ENCODE measurements at places on chromosomes 16 and 17.
A peak's percentile ranks its signal among the peaks of the same experiment; 100 is the strongest.

DNA sequence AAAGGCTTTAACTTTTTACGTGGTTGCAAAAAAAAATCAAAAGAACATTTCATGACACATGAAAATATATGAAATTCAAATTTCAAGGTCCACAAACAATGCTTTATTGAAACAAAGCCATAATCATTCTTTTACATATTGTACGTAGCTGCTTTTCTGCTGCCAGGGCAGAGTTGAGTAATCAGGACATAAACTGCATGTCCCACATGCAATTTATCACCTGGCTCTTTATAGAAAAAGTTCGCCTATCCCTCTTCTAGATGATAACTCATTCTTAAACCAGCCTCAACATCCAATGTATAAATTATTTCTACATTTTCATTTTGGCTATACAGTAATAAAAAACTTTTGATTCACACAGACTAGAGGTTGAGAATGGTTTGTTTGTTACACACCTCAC is 154.9 kb downstream of the AXIN2 start:
- DNase-seq = no peak

GRCh38 chr17:83189044-83190003 is 109.9 kb downstream of the METRNL start:
- DNase-seq = peak; percentile 3

DNA sequence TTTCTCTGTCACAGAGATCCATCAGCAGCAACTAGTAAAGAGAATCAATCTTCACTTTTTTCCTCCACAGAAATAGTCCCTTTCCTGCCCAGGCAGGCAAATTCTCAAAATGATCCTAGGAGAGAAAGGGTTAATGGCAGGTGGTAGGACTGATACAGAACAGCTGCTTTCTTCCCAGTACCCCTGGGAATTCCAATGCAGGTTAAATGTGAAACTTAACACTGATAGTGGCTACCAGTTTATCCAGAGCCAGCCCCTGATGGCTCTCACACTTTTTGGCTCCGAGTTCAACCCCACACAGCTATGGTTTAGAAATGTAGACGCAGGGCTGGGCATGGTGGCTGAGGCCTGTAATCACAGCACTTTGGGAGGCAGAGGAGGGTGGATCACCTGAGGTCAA is 22.2 kb downstream of the MARVELD3 start:
- no peak for DNase-seq

GRCh38 chr17:38706505-38707216 is 1.6 kb downstream of the MLLT6 start:
- DNase-seq = peak; percentile 13

- DNase-seq = no peak
These were observed 29.0 kb downstream of the CDK5R1 start for GRCh38 chr17:32515677-32516383.

DNA sequence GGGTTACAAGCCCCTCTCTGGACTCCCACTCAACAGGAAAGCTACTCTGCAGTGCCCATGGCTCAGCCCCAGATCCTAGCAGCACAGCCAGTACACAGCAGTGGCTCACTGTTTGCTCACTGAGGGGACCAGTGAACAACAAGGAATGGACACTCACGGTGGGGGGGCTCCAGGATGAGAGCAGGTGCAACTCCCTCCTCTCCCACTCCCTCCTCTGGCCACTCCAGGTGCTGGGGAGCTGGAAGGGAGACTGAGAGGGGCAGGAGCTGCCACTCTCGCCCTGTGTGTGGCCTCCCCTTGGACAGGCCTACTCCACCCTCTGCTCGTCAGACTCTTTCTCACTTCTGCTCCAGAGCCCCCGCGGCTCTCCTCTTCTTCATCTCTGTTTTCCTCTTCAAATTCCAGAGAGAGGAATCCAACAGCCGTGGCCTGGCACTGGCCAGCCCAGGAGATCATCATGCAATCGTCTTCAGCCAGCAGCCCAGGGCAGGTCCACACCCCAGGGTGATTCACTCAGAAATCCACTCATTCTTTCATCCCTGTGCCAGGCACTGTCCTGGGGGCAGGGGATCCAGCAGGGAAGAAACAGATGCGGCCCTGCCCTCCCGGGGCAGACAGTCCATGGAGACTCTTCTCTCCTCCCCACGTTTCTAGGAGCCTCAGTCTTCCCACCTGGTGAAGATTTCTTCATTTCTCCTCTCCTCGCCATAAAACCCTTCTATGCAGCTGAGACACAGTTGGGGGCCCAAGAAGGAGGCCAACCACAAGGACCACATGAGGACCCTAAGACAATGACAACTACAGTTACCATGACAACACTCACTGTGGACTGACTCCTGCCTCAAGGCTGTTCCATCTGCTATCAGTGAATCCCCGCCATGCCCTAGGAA is 30.7 kb downstream of the CFAP20 start:
- DNase-seq = no peak

- no peak for DNase-seq
These were observed 6.8 kb upstream of the CLUH start for GRCh38 chr17:2718150-2718938.

GRCh38 chr16:21205303-21205702 is 6.1 kb downstream of the ZP2 start:
- DNase-seq = no peak

GRCh38 chr17:75691371-75691791 is 24.2 kb downstream of the SAP30BP start:
- peak; percentile 56 for DNase-seq

DNA sequence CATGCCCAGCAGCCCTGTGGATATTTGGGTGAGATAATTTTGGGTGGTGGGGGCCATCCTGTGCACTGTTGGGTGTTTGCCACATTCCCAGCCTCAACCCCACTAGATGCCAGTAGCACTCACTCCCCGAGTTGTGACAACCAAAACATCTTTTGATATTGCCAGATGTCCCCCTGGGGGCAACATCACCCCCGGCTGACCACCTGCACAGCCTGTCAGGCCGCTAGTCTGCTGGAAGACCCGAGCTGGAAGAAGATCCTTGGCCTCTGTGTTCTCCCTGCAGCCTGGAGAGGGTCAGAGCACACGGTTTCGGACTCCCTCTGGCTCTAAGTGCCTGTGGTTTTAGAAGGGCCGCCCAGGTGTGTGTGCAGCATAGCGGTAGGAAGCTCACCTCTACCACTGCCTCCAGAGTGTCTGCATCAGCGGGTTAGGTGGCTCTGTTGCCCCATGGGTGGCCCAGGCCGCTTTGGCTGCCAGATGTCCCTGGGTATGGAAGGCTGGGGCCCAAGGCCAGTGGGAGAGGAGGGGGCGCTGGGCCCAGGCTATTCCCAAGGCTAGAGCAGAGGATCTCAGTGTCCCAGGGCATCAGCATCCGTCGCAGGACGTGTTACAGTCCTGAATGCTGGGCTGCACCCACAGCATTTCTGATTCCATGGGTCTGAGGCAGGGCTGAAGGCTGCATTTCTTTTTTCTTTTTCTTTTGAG is 195.8 kb upstream of the GSE1 start:
- DNase-seq = no peak

DNA sequence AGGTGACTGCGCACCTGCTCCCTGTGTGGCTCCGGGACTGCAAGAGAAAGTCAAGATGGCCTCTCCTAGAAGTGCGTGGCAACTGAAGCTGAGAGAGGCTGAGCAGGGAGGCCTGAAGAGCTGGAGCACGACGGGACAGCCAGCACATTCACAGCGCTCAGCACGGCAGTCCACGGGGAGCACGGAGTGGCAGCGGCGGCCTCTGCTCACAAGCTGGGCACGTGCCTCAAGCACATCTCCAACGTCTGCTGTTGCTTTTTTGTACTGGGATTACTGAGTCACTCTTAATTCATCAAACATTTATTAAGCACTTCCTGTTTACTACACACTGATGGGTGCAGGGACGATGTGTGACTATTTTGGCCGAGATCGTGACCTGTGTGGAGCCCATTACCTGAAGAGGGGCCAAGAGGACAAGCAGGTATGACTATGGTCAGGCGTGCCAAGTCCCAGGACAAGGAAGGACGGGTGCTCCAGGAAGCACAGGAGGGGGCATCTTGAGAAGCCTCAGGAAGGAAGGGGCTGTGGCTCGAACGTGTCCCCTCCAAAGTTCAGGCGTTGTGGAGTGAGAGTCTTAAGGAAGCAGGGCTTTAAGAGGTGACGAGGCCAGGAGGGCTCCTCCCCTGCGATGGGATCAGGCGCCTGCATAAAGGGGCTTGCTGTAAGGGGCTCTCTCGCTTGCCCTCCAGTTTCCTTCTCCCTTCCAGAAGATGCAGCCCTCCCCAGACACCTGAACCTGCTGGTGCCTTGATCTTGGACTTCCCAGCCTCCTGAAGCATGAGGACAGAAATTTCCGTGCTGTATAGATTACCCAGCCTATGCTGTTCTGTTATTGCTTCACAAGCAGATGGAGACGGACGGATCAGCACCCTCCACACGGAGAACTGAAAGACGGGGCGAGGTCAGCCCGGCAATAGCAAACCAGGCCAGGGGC is 105.8 kb downstream of the ADCY9 start:
- DNase-seq = no peak

GRCh38 chr17:16639438-16639837 is 14.2 kb downstream of the ZNF624 start:
- no peak for DNase-seq

- DNase-seq = no peak
These were observed 32.9 kb downstream of the DEF8 start for GRCh38 chr16:89981414-89981813.

DNA sequence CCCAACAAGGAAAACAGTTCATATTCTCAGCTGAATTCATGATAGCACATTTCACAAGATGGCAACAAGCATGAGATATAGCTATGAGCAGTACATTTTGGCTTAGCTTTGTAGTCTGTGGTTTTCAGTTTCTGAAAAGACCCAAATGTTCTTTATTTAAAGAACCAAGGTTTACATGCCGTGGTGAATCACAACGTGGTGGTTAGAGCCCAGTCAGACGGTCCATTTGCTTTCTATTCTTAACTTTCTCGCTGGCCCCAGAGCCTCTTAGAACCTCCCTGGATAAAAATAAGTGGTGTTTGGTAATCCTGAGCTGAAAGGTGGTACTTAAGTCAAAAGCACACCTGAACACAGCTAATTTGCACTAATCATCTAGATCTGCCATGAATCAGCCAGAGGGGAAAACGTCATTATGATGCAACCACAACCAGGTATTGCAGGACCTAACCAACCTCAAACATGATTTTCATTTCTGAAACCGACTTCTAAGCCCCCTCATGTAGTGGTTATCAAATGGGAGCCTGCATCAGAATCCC is 18.6 kb upstream of the HAPSTR1 start:
- DNase-seq = peak; percentile 39

DNA sequence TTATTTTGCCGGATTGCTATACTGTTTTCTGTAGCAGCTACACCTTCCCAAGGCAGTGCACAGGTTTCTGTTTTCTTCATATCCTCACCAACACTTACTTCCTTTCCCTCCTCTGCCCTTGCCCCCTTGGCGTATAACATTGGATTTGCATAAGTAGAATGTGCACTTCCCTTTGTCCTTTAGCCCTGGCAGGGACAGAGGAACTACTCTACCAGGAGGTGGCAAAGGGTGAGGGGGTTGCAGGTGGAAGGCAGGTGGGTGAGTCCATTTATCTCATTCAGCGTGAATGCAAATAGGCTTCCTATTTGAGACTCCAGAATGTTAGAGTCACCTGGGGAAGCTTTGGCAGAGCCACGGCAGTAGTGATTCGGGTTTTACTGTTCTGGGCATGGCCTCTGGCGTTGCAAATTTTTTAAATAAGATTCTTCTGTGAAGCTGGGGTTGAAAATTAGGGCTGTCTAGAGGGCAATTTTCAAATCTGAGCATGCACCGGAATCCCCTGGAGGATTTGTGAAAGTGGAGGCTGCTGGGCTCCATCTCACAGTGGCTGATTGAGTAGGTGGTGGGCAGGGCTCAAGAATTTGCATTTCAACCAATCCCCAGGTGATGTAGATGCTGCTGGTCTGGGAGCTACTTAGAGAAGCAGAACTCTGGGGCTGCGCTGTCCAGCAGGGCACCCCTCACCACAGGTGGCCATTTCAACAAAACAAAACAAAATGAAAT is 84.7 kb downstream of the PLCG2 start:
- DNase-seq = no peak

GRCh38 chr16:12833926-12834325 is 30.2 kb upstream of the CPPED1 start:
- DNase-seq = no peak

GRCh38 chr16:30895627-30896260 is 670 bp upstream of the CTF1 start:
- DNase-seq = no peak

All from T-helper 2 cell treated with Interferon-gamma antibody and Interleukin-4, amounts not matched to agents 5 μg/mL and 100 μg/mL, for 36 hours (primary cell).